ENCODE measurements at places on chromosomes 2 and 18.

GRCh38 chr2:66897181-66897580 is 462.3 kb downstream of the MEIS1 start:
- no peak for DNase-seq

DNA sequence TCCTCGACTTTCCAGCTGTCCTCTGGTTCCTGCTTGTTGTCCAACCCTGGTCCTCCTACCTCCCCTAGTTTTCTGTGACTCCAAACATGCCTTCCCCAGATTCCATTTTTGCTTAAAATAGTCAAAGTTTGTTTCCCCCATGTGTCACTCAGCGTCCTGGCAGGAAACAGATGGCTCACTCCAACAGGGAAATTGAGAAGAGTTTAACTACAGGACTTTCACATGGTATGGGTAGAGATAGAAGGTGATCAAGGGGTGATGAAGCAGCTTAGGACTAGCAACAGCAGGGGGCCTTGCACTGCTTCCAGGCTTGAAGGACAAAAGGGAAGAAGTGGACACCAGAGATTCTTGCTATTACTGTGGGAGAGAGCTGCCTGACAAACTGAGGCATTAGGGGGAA is 6.1 kb upstream of the CUL3 start:
- no peak for DNase-seq

- no peak for DNase-seq
These were observed 1193.5 kb upstream of the ACVR2A start for GRCh38 chr2:146651361-146651760.

- no peak for DNase-seq
These were observed 36.1 kb downstream of the POMC start for GRCh38 chr2:25132299-25132635.

- no peak for DNase-seq
These were observed 2.3 kb downstream of the TMEM182 start for GRCh38 chr2:102764083-102764482.

DNA sequence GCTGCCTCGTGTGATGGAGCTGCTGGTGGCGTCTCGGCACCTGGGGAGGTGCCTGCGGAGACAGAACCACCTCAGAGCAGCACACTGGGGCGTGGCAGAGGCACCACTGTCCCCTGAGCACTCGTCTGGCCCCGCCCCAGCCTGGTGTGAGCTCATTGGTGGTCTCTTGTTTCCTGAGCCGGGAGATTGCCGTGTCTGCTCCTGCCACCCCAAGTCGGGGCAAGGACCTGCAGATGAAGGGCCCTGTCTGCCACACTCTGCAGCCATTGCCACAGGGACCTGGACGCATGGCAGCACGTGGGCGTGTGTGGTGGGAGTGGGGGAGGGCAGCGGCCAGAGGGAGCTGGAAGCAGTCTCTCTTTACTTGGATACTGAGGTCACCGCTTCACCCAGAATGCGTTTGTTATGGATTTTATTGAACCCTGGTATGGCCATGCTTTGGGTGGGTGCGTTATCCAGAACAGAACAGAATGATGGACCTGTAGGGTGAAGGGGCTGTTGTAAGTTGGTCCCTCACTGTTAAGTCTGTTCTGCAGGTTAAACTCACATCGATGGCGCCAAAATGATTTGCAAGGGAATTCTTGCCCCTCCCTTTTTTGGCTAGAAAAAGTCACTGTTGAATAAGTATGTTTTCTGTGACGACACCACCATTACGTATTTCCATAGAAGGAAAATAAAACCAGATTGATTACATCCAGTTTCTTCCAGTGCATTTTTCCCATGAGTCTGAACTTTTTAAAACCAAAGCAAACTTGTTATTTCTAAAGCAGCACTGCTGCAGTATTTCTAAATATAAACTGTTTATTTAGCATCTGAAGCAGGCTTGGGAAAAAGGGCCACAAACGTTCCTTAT is 92.0 kb downstream of the USP40 start:
- no peak for DNase-seq
